Mucosa of gallbladder (tissue), 1 donor: ENCODE measurements at places on chromosomes 3 and 15.

DNA sequence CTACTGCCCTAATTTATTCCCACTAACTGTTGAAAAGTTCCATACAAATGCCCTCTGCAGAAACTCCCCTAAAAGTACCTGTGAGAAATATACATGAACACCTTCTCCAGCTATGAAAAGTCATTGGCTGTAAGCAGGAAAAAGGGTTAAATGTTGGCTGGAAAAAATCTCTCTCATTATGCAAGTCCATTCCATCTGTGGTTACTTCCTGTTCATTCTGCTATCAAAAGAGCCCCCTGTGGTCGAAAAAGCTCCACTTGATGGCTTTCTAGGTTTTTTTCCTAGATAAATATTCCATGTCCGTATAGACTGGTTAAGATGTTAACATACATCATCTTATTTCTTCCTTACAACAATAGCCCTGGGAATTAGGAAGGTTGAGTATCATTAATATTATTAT is 56.2 kb upstream of the AKAP13 start:
- no peak for DNase-seq

DNA sequence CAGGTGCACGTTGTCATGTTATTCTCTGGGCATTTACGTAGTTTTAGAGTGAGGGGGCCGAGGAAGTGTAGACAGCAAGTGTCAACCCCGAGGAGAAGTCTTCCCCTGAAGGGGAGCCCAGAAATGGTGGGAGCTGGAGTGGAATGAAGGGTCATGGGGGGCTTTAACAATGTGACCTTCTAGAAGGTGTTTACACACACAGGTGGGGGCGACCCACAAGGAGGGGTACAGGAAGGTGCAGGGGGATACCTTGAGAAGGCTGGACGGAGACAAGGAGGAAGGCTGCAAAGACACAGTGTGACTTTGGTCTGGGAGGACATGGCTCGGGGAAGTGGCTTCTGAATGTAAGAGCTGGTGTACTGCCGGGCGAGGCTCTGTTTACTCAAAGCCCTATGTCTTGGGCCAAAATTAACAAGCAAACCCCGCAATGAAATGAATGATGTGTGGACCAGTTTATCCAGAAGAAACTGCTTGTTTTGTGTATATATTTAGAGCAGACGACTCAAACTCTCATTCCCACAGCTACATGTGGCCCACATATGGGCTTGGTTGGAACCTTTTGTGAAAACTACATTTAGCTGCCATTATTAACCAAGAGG is 18.7 kb downstream of the TRPM1 start:
- DNase-seq = no peak

GRCh38 chr15:96345560-96346399 is 15.3 kb downstream of the NR2F2 start:
- peak; percentile 82 for DNase-seq

DNA sequence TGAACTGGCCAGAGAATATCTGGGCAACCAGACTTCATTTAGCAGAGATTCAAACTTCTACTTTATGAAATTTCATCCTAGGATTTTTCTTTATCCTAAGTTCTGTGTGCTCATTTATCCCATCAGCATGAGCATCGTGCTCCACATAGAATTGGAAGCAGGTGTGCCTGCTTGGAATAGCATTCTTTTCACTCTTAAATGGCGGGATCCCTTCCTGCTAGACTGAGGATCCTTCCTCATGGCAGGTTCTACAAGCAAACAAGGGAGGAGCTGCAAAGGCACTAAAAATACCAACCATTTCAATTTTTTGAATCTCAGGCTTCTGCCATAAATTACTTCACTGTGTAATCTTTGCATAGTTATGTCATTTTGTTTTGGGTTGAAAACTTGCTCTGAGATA is 74.6 kb upstream of the FLNB start:
- no peak for DNase-seq

- no peak for DNase-seq
Observed at GRCh38 chr3:171543759-171544300, 83.6 kb upstream of the TNIK start.

DNA sequence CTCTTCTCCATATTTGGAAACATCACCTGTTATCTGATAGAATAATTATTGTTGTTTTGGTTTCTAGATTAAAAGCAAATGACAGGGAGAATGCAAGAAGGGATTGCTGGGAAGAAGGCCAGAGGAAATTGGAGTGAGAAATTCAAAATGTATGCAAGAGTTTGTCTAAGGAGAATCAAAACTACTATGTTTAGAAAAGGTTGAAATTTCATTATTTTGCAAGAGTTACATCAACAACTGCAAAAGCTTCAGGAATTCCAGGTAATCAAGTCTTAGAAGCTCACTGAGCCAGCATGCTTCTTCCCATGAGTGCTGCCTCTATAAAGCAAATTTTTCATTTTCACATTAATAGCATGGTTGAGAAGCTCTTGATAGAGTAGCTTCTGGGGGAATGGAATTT is 177.2 kb upstream of the GBE1 start:
- DNase-seq = no peak

- DNase-seq = no peak
Observed at GRCh38 chr3:54949491-54950044, 21.7 kb upstream of the LRTM1 start.

DNA sequence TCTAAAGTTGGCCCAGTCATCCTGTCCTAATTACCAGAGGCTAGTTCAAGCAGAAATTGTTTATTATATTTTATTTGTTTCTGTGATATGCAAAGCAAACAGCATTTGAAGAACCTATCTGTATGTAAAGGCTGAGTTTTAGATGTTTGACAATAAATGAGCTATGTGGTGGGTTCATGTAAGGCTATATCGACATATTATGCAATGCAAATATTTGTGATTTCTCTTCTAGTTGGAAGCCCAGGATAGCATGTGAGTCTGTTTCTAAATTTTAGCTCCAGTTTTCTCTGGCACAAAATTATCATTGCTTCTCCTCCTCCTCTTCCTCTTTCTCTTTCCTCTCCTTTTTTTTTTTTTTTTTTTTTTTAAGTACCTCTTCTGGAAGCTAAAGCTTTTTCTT is 263.2 kb upstream of the LMCD1 start:
- DNase-seq = no peak

DNA sequence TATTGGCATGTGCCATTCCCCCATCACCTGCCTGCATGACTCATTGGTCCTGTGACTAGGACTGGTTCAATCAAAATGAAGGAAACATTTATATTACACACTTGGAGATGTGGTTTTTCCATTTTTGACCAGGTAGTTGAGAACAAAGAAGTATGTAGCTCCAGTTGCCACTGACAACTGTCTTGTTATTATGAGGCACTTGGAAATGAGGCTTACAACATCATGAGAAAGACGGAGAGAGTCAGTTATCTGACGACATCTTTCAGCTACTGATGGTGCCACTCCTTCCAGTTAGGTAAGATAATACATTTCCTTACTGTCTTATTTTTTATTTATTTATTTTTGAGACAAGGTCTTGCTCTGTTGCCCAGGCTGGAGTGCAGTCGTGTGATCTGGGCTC is 21.8 kb upstream of the PROK2 start:
- DNase-seq = no peak

DNA sequence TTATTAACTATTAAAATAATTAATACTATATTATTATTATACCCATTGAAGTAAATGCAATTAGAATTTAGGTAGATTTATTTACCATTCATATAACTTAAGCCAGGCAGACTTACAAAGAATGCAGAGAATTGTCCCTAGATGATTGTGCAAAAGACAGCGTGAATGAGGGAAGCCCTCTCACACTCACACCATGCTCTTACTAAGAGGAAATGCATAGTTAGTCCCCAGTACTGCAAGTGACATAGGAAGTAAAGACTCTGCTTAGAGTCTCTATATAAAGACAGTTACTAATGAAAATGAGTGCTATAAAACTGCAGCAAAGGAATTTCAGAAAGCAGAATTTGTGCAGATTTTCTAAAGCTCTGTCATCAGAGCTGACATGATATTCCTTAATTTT is 270.4 kb downstream of the ZBBX start:
- no peak for DNase-seq

GRCh38 chr3:17639257-17639656 is 103.2 kb downstream of the TBC1D5 start:
- no peak for DNase-seq
